ENCODE measurements at places on chromosomes 11 and 22. TPM values are rescaled to one million over a fixed set of nuclear protein-coding genes. Genes with fewer than 3 reads are reported as not detected.

DNA sequence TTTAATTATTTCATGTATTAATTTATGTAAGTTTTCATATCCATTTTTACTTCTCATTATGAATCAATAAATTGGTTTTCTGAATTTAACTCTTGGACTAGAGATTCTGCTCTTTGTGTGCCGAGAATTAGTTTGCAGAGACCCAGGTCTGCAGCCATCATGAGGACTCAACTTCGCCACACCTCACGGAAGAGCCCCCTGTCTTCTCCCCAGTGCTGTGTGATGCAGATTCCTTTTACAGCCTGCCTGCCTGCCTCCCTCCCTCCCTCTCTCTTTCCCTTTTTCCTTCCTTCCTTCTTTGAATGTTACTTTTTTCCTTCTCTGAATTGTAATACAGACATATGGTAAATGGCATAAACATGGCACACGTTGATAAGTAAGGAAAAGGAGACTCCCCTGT lies 947.7 kb downstream of the TBC1D22A start:
- peaks cover 50% of the 10 kb centered on the region for H3K27me3 ChIP-seq
- no peaks in the 10 kb centered on the region for H3K4me1 ChIP-seq
- peaks cover 6% of the 10 kb centered on the region for H3K36me3 ChIP-seq
- H3K4me3 ChIP-seq, result no peak overlapping the region
- DNase-seq, result no peak
- no peak overlapping the region for H3K27ac ChIP-seq

- no peaks in the 10 kb centered on the region for H3K36me3 ChIP-seq
- H3K27ac ChIP-seq, result no peak overlapping the region
- no peaks in the 10 kb centered on the region for H3K4me1 ChIP-seq
- no peak overlapping the region for H3K4me3 ChIP-seq
- peaks cover 10% of the 10 kb centered on the region for H3K27me3 ChIP-seq
These were observed 234.7 kb upstream of the CCDC90B start for GRCh38 chr11:83520849-83521248.

GRCh38 chr11:76735841-76736240 lies 47.3 kb upstream of the TSKU start:
- no peak for DNase-seq
- H3K4me3 ChIP-seq, result no peak overlapping the region

GRCh38 chr11:34651551-34651950 lies 30.7 kb downstream of the EHF start:
- H3K4me3 ChIP-seq, result no peak overlapping the region
- peaks cover 50% of the 10 kb centered on the region for H3K4me1 ChIP-seq
- H3K36me3 ChIP-seq, result peaks cover 13% of the 10 kb centered on the region
- no peak for DNase-seq

- no peaks in the 10 kb centered on the region for H3K27me3 ChIP-seq
- no peak overlapping the region for H3K27ac ChIP-seq
- no peak overlapping the region for H3K4me3 ChIP-seq
These were observed 3.2 kb downstream of the OR4D6 start for GRCh38 chr11:59459916-59460315.

Gene AIFM3
- 1.1 TPM for total RNA-seq

GRCh38 chr11:44632466-44633123 lies 67.1 kb downstream of the CD82 start:
- no peak overlapping the region for H3K4me3 ChIP-seq
- peak; percentile 67 for DNase-seq
- peaks cover 6% of the 10 kb centered on the region for H3K4me1 ChIP-seq

Gene SMC1B
- total RNA-seq, result not detected

DNA sequence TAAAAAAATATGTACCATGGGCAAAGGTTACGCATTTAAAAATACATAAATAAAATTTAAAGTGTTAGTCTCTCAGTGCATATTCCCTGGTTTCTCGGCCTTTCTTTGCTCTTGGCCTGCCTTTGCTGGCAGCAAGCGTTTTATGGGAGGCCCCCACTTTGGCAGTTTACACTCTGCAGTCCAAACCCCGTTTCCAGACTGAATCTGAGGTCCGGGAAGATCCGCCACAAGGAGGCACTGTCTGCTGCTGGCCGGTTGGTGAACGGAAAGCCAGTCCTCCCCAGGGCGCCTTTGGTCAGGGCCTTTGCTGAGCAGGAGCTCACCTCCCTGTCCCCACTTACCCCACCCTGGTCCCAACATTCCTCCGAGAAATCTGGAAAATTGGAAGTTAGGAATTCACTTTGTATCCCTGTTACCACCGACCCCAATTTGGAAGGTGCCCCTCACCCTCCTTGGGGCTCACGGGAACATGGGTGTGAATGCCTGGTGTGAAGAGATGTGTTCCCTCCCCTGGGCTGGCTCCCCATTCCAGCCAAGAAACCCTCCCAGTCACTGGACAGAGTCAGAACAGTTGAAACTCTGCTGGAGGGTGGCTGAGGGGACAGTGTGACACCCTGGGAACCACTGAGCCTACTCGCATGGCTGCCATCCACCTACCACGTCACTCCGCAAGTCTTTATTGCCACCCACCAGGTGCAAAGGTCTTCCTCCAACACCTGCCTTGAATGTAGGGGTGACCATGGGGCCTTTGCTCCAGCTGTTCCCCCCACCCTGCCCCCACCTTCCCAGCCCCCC lies 9.4 kb upstream of the SF1 start:
- H3K36me3 ChIP-seq, result no peaks in the 10 kb centered on the region
- no peaks in the 10 kb centered on the region for H3K4me1 ChIP-seq
- DNase-seq, result peak; percentile 66

DNA sequence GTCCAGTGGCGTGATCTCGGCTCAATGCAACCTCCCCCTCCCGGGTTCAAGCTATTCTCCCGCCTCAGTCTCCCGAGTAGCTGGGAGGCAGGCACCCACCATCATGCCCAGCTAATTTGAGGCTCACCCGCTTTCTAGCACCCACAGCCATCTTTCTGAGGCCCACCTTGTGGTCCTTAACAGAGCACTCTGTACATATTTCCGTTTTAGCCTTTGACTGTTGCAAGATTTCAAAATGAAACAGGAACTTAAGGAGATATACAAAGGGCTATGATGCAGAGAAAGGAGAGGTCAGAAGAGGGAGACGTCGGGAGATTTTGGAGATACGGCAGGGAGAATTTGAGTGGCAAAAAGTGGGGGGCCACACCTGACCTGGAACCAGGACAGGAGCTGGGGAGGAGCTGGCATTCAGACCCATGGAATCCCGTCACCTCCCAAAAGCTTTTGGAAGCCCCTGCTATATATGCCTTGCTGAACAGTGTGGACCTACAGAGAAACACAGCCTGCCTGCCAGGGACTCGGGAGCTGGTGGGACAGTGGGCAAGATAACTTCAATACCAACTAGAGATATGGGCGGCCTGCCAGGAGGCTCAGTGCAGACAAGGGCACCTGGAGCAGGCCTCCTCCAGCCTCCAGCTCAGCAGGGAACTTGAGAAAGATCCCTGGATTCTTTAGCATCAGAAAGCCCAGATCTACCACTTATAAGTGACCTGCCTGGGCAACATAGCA lies 8.0 kb upstream of the CLCF1 start:
- H3K4me1 ChIP-seq, result peaks cover 47% of the 10 kb centered on the region
- no peak for DNase-seq
- H3K27me3 ChIP-seq, result no peaks in the 10 kb centered on the region

DNA sequence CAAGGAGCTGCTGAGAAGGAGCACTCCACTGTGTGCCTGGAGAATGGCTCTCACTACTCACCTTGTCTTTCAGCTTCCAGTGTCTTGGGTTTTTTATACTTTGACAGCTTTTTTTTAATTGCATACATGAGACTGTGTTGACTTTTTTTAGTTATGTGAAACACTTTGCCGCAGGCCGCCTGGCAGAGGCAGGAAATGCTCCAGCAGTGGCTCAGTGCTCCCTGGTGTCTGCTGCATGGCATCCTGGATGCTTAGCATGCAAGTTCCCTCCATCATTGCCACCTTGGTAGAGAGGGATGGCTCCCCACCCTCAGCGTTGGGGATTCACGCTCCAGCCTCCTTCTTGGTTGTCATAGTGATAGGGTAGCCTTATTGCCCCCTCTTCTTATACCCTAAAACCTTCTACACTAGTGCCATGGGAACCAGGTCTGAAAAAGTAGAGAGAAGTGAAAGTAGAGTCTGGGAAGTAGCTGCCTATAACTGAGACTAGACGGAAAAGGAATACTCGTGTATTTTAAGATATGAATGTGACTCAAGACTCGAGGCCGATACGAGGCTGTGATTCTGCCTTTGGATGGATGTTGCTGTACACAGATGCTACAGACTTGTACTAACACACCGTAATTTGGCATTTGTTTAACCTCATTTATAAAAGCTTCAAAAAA lies 72.6 kb downstream of the NCAPD3 start:
- no peak overlapping the region for H3K4me3 ChIP-seq
- no peak for DNase-seq
- no peaks in the 10 kb centered on the region for H3K4me1 ChIP-seq
- no peaks in the 10 kb centered on the region for H3K27me3 ChIP-seq
- H3K36me3 ChIP-seq, result peaks cover 21% of the 10 kb centered on the region

GRCh38 chr11:66567787-66568123 lies 651 bp downstream of the CTSF start:
- H3K27ac ChIP-seq, result no peak overlapping the region
- peak overlapping the region; percentile 71 for H3K4me3 ChIP-seq
- DNase-seq, result no peak
- peaks cover 7% of the 10 kb centered on the region for H3K4me1 ChIP-seq
- H3K27me3 ChIP-seq, result no peaks in the 10 kb centered on the region

- H3K4me3 ChIP-seq, result no peak overlapping the region
- H3K4me1 ChIP-seq, result peaks cover 16% of the 10 kb centered on the region
- peaks cover 20% of the 10 kb centered on the region for H3K27me3 ChIP-seq
- peak; percentile 76 for DNase-seq
- H3K27ac ChIP-seq, result peak overlapping the region; percentile 70
These were observed 29.9 kb upstream of the LRRC32 start for GRCh38 chr11:76700177-76701100.

DNA sequence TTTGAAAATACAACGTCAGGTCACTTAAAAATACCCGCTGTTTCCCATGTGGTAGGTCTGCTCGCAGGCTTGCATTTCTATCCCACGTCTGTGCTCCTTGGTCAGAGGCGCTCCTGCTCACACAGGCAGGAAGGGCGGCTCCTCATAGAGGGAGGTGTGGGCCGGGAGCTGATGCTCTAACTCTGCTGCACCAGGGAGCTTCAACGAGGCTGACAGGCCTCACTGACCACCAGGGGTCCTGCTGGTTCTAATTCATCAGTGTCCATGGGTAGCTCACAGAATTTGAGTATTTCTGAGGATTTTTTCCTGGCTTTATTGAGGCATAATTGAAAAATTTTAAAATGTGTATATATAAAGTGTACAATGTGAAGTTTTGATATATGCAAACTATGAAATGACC lies 68.5 kb downstream of the PIWIL3 start:
- H3K4me3 ChIP-seq, result no peak overlapping the region
- peaks cover 58% of the 10 kb centered on the region for H3K27me3 ChIP-seq
- no peak overlapping the region for H3K27ac ChIP-seq
- peaks cover 4% of the 10 kb centered on the region for H3K4me1 ChIP-seq
- DNase-seq, result no peak
- no peaks in the 10 kb centered on the region for H3K36me3 ChIP-seq

Gene GAB4
- total RNA-seq, result not detected

Gene MYOD1
- total RNA-seq, result not detected

- DNase-seq, result no peak
- no peak overlapping the region for H3K27ac ChIP-seq
- H3K4me1 ChIP-seq, result peaks cover 19% of the 10 kb centered on the region
- H3K36me3 ChIP-seq, result no peaks in the 10 kb centered on the region
- peaks cover 33% of the 10 kb centered on the region for H3K27me3 ChIP-seq
These were observed 25.8 kb downstream of the ADAMTS8 start for GRCh38 chr11:130402570-130402969.

DNA sequence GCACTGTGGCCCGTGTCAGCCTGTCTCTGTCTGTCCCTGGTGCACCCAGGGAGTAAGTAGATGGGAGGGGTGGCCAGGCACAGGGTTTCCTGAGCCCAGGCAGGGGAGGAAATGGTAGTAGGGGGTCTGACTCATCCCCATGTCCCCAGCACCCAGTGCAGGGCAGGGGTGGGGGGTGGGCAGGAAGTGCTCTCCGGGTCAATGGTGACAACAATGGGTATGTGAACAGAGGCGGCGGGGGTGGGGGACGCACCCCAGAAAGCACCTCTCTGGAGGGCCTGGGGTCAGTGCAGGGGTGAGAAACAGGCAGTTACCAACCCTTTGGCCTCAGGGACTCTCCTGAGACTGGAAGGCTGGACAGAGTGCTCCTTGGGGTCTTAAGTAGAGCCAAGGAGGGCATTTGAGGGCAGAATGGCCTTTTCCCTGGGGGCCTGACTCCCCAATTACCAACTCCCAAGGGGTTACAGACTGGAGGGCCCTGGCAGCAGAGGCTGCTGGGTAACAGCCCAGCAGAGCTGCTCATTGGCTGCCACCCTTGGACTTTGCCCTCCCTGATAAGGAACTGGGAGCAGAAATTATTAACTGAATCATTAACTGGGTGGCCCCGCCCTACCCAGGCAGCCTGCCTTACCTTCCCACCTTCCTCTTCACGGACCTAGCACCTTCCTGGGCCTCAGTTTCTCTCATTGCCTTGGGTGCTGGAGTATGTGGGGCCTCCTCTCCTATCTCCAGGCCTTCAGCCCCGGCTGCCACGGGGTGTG lies 4.2 kb downstream of the MYRF start:
- DNase-seq, result no peak
- H3K4me1 ChIP-seq, result peaks cover 12% of the 10 kb centered on the region

Gene P2RY6
- not detected for total RNA-seq

GRCh38 chr11:64000026-64000739 lies 13.9 kb downstream of the OTUB1 start:
- no peak overlapping the region for H3K4me3 ChIP-seq
- no peaks in the 10 kb centered on the region for H3K4me1 ChIP-seq
- DNase-seq, result no peak
- no peaks in the 10 kb centered on the region for H3K27me3 ChIP-seq
- no peak overlapping the region for H3K27ac ChIP-seq
- peaks cover 31% of the 10 kb centered on the region for H3K36me3 ChIP-seq

Data from MCF 10A (cell line).